Stimulated activated naive CD4-positive, alpha-beta T cell treated with Interleukin-2 at 50 U/mL for 16 hours (primary cell): ENCODE measurements at places on chromosomes 13 and 19.

- DNase-seq: no peak
Observed at GRCh38 chr13:48621056-48621455, 32.7 kb upstream of the CYSLTR2 start.

DNA sequence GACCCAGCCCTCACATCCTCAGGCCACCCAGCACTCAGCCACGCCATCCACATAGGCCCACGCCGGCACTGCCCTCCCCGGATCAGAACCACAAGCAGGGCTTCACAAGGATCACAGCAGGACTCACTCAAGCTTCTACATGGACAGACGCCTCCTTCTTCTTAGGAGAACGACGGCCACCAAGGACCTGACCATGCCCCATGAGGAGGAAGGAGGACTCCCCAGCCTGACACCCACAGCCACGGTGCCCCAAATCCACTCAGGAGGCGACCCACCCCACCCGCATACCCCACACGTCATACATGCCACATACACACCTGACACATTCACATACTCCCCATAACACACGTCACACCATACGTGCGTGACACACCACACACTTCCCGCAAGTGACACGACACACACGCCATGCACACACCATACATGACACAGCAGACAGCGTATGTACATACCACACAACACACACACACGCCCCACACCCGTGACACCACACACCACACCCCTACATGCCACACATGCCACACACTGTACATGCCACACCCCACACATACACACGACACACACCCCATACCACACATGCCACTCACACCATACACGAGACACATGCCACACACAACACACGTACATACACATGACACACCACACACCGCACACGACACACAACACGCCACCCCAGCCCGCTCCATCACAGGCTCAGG lies 50.4 kb downstream of the MLLT1 start:
- no peak for DNase-seq

DNA sequence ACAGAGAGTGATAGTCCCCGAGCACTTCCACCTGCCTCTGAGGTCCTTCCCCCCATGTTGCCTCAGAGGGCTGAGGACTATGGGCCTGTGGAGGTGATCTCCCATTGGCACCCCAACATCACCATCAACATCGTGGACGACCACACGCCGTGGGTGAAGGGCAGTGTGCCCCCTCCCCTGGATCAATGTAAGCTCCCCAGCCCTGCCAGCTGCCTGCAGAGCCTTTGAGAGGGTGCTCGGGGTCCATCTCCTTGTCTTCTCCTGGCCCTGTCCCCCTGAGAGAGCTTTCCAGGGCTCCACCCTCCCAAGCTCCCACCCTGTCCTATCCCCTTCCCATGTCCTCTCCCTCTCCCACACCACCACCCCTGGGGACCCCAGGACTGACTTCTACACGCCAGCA lies 14.9 kb upstream of the RELB start:
- DNase-seq: no peak

GRCh38 chr19:50434525-50434924 lies 1.8 kb downstream of the MYBPC2 start:
- DNase-seq: no peak

DNA sequence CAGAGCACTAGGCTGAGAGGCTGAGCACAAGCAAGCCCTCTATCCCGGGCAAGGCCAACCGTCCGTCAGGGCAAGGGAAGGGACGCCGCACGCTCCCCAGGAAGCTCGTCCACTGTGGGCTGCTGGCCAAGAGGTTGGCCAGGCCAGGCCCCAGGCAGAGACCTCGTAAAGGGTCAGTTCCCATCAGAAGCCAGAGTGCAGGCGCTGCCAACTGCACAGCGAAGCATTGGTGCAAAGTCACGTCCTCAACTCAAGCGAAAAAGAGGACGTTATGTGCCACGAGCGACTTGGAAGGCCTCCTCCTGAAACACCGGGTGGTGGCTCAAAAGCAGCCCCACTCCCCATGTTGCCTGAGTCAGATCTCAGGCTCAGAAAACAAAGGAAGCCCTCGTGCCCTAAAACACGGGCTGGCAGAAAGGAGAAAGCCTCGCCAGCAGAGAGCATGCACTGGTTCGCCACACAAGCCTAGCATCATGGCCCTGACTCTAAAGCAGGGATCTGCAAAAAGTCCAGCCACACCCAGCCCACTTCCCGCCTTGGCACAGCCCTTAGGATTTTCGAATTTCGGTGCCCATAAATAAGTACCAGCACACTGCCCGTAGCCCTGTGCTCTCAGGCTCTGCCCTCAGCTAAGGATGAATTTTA lies 4.7 kb downstream of the AKAP8 start:
- no peak for DNase-seq

DNA sequence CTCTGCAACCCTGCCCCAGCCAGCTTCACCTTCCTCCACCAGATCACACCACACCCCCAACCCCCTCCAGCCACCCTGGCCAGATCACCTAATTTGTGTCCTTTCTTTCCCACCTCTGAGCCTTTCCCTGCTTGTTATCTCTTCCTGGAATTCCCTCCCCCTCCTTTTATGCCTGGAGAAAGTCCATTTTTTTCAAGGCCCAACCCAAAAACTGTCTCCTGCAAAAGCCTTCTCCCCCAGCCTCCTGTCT lies 5.3 kb upstream of the TLE2 start:
- DNase-seq: no peak

- DNase-seq: no peak
Observed at GRCh38 chr19:33376423-33376822, 2.9 kb downstream of the CEBPG start.

DNA sequence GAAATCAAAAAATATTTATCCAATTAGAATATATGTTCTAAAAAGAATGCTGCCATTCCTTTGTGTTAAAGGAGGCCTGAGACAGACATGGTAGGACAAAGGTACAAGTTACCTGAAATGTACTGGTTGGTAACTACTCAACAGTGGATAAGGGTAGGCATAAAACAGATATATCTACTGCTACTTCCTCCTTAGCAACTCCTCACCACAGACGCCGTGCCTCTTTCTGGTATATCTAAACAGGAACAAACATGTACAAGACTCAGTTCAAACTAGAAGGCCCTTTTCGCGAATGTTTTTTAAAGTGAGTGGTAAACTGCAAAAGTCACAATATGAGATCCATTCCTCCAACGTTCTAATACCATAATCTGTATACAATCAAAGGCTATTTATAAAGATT lies 86.9 kb downstream of the TBC1D4 start:
- no peak for DNase-seq

DNA sequence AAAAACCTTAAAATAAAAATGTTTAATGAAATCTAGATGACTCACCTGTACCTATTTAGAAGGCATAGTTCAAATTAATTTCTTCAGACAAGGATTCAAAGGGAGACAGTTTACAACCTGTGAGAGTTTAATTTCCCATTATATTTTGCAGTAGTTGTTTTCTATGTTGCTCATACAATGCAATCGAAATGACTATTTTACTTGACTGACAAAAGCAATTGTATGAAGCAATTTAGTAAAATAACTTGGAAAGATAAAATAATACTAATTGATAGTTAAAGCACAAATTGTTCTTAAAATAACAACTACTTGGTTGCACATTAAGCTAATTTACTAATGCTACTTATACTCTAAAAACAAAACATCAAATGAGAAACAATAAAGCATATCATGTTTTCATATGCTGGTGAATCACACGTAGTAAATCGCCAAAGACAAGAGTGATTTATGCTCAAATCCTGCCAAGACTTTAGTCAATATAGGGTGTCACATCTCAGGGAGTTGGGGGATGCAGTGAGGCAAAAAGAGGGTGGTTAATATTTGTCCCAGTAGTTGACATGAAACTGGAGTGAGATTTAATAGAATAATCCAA lies 6.4 kb downstream of the DACH1 start:
- DNase-seq: no peak

DNA sequence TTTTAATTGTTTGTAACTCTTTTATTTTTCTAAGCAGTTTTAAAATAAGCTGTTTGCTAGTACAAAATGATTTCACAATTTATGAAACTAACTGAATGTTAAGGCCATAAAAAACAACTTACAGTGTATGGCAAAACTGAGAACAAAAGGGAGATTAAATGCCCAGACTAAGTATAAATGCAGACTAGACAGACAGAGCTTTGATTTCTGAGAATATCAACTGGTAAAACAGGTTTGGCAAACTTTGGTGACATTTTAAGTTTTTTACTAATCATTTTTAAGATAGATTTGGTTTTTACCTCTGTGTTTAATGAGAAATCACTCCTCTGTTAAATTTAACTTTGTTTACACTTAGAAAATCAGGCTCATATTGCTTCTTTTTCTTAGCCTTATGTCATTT lies 127.5 kb upstream of the KLF5 start:
- DNase-seq: no peak

DNA sequence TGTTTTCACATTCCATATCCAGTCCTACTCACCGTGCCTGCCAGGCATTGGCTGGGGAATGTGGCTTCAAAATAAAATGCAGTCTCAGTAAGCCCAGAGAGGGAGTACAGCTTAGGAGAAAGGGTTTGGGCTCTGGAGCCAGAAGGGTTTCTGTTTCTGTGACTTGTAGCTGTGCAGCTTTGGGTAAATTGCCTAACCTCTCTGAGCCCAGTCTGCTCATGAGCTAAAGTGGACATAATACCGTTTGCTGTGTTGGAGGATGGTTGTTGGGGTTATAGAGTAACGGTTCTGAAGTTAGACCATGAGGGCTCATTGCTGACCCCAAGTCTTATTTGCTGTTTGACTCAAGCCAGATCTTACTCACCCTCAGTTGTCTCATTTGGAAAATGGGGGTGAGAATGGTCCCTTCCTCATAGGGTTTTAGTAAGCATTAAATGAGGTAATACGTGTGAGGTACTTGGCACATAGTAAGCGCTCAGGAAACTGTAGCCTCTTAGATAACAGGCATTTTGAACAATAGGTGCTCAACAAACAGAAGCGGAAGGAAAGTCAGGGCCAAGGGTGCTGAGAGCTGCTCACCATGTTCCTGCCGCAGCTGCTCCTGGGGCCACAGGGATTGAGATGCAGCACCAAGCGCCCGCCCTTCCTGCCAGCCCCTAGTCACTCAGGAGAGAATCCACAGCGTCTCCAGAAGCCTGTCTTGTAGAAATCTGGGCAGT lies 45.5 kb downstream of the C13orf42 start:
- DNase-seq: no peak

- DNase-seq: no peak
Observed at GRCh38 chr13:80883545-80883944, 542.6 kb upstream of the SPRY2 start.

GRCh38 chr19:13165162-13165997 lies 15.2 kb downstream of the IER2 start:
- no peak for DNase-seq

DNA sequence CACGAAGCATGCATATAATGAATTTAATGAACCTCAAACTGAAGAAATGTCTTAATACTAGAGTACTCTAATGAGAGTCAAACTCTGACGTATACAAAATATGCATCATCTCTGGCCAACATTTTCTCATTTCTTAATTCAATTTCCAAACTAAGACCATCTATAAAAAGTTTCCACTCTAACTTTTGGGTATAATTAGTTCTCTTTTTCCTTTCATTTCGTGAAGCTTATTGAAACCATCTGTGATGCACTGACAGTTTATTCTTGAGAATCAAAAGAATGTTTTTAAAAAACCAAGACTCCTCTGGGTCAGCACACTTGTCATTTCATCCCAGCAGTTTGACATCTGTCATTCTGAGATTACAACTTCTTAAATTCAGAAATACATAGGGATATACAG lies 90.0 kb downstream of the CAB39L start:
- DNase-seq: no peak

- DNase-seq: no peak
Observed at GRCh38 chr13:51502153-51502651, 49.4 kb upstream of the INTS6 start.

- no peak for DNase-seq
Observed at GRCh38 chr13:103188713-103189326, 122.6 kb upstream of the SLC10A2 start.

GRCh38 chr13:44646044-44646443 lies 69.9 kb upstream of the TSC22D1 start:
- DNase-seq: no peak

DNA sequence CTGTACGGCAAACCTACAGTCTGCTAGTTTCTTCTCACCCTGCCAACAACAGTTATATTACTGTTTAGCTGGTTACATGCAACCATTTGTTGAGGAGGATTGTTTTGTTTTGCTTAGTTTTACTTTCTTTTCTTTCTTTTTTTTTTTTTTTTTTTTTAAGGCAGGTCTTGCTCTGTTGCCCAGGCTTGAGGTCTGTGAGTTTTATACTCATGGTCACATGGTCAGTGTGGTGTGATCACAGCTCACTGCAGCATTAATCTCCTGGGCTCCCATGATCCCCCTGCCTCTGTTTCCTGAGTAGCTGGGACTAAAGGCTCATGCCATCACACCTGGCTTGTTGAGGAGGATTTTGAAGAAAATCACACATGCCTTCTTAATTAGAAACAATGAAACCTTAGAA lies 505.6 kb downstream of the GPC5 start:
- DNase-seq: no peak

- no peak for DNase-seq
Observed at GRCh38 chr13:113226873-113227450, 17.5 kb downstream of the CUL4A start.

DNA sequence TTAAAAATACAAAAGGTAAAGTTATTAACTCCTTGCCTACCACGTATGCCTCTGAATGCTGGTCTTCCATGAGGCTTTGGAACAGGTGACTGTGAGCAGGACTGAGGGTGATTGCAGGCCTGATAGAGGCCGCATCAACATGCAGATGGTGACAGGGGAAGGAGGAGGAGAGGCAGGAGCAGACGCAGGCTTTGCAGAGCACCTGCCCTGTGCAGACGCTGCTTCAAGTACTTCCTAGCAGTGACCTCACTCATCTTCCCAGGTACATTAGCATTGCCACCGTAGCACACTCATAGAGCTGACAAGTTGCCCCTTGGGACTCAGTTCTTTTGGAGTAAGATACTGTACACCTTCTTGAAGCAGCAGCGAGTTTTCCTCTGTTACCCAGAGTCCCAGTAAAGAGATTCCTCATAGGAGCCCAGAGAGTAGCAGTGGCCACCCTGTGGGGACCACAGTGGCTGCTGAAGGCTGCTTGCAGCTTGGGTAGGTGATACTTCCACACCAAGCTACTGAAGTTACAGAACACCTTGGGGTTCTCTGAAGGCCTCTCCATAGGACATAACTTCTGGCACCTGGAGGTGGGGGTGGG lies 56.0 kb downstream of the ZNF536 start:
- DNase-seq: no peak

GRCh38 chr13:51721496-51721895 lies 82.5 kb downstream of the DHRS12 start:
- DNase-seq: no peak

- peak; percentile 9 for DNase-seq
Observed at GRCh38 chr13:19818223-19818842, 35.6 kb upstream of the PSPC1 start.
